ENCODE measurements at places on chromosomes 13 and 19. TPM values are rescaled to one million over a fixed set of nuclear protein-coding genes. Genes with fewer than 3 reads are reported as not detected.

Gene ATXN8OS
- not detected for polyA plus RNA-seq

Gene FFAR1
- not detected for polyA plus RNA-seq

Gene SMIM24
- not detected for polyA plus RNA-seq

Gene NXNL1
- polyA plus RNA-seq, result not detected

Gene CLDND2
- polyA plus RNA-seq, result not detected

Gene KCTD4
- polyA plus RNA-seq, result not detected

Gene LENG1
- 11.9 TPM for polyA plus RNA-seq

Gene SDHAF1
- polyA plus RNA-seq, result 29.9 TPM

Gene NCAN
- polyA plus RNA-seq, result not detected

Gene PVR
- polyA plus RNA-seq, result 0.87 TPM

Gene UBE2S
- polyA plus RNA-seq, result 20.4 TPM

Gene KLK14
- not detected for polyA plus RNA-seq

Gene DHDH
- polyA plus RNA-seq, result 2.7 TPM

Gene COMP
- polyA plus RNA-seq, result not detected

Gene CBARP
- not detected for polyA plus RNA-seq

Gene IGLON5
- not detected for polyA plus RNA-seq

Gene ZNF491
- polyA plus RNA-seq, result 0.44 TPM

Gene FAM83E
- 0.66 TPM for polyA plus RNA-seq

Gene SRRM5
- 1.3 TPM for polyA plus RNA-seq

Gene ZNF471
- 1.1 TPM for polyA plus RNA-seq

Gene THSD8
- polyA plus RNA-seq, result not detected

Gene SHC2
- polyA plus RNA-seq, result not detected

Gene SHFL
- polyA plus RNA-seq, result 37.0 TPM

Gene TJP3
- 14.0 TPM for polyA plus RNA-seq

Gene ALOX5AP
- 198 TPM for polyA plus RNA-seq

Gene CYP4F8
- polyA plus RNA-seq, result not detected

Gene SERP2
- polyA plus RNA-seq, result not detected

Gene PDX1
- polyA plus RNA-seq, result not detected

Gene RNF17
- polyA plus RNA-seq, result 0.60 TPM

Gene SIAH3
- polyA plus RNA-seq, result 0.17 TPM

Gene VSTM2B
- not detected for polyA plus RNA-seq

Gene LHB
- polyA plus RNA-seq, result not detected

Gene PODNL1
- polyA plus RNA-seq, result not detected

Gene TMEM205
- polyA plus RNA-seq, result 81.0 TPM

Gene KLK15
- not detected for polyA plus RNA-seq

Gene CD209
- not detected for polyA plus RNA-seq

Gene PSG1
- not detected for polyA plus RNA-seq

Gene PSG3
- polyA plus RNA-seq, result not detected

Gene BICRA
- polyA plus RNA-seq, result 1.4 TPM

Gene ANKRD10
- polyA plus RNA-seq, result 53.2 TPM

Gene PLVAP
- polyA plus RNA-seq, result not detected

Gene DNAAF3
- polyA plus RNA-seq, result not detected

Gene KIR2DL4
- polyA plus RNA-seq, result not detected

Gene MBD3L3
- polyA plus RNA-seq, result not detected
